Sciatic nerve (tissue), 2 donors: ENCODE measurements at places on chromosomes 5 and 9. TPM values are rescaled to one million over a fixed set of nuclear protein-coding genes. Genes with fewer than 3 reads are reported as not detected.

DNA sequence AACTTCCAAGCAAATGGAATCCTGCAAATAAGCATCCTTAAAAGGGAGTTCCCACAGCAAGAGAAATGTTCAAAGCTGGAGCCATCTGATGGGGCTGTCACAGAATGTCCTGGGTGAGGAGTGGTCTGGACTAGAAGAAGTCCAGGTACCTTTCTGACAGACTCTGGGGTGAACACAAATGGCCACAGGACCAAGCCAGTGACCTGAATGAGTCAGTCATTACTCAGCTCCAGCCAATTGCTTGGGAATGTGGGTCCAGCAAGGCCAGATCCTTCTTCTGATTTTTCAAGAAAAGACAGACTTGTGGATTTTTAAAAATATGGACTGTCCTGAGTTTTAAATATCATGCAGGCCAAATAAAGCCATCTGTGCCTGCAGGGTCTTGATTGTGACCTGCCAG is 30.1 kb downstream of the GALNT10 start:
- DNase-seq, result no peak

RHOBTB3 gene
- total RNA-seq, result 192 TPM

GRCh38 chr9:22356985-22357384 is 89.6 kb upstream of the DMRTA1 start:
- no peak for DNase-seq

SHISAL2B gene
- total RNA-seq, result not detected

PBX3 gene
- 39.1 TPM for total RNA-seq

- DNase-seq, result no peak
These were observed 17.9 kb downstream of the ERAP1 start for GRCh38 chr5:96789794-96790330.

- no peak for DNase-seq
These were observed 92.9 kb upstream of the RASGRF2 start for GRCh38 chr5:80867233-80867632.

DNA sequence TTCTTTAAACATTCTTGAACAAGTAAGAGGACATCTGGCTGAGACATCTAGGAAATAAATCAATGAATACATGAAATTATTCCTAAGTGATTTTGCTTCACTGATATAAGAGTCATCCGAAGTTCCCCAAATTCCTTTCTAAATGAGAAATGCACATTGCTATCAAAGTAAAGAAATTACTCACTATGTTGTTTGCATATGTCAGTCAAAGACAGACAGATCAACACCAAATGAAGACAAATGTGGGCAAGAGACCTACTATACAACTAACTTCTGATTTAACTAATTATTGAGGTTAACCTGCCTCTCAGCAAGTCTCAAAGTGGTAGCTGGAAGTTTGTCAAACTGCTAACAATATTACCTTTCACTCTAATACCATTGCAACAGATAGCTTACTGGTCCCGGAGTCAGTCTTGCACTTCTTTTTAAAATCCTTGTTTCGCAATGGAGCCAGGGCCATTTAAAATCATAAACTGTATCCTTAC is 13.2 kb downstream of the TUT7 start:
- DNase-seq, result no peak

DNA sequence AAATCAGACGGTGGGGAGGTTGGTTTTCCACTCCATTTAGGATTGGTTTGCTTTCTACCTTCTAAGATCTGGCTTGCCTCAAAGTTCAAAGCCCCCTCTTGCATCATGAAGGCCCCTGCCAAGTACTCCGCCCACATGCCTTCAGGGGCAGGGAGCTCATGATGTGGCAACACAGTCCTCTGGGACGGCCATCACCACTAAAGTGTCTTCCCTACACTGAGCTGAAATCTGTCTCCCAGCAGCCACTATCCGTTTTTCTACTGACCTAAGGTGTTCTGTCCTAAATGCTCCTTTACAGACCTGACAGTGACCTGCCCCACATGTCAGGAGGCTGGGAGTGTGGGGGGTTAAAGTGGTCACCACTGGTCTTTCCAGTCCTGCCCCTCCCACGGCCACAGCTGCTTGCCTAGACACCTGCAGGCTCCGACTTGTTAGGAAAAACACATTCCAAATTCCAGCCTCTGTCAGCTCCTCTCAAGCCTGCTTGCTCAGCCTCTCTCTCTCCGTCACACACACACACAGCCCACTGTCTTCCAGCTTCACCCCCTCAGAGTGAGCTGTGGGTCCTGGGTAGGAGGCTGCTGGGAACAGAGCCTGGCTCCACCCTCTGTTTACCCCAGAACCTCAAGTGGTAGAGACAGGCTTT is 44.9 kb downstream of the SHB start:
- DNase-seq, result peak; percentile 66

GRCh38 chr9:133405508-133406438 is 12.0 kb downstream of the REXO4 start:
- no peak for DNase-seq

GRCh38 chr5:135040034-135040332 is 6.0 kb upstream of the PITX1 start:
- DNase-seq, result no peak

GRCh38 chr5:150066901-150067396 is 19.4 kb downstream of the CSF1R start:
- no peak for DNase-seq

- no peak for DNase-seq
These were observed 260.9 kb upstream of the TUT7 start for GRCh38 chr9:86614871-86615849.

- DNase-seq, result no peak
These were observed 53.9 kb downstream of the CDH6 start for GRCh38 chr5:31247381-31247780.

GRCh38 chr5:26535215-26535614 is 503.2 kb downstream of the CDH9 start:
- no peak for DNase-seq

- DNase-seq, result no peak
These were observed 327.4 kb downstream of the AGTPBP1 start for GRCh38 chr9:85414390-85414789.

SMC5 gene
- total RNA-seq, result 52.9 TPM

SPAG8 gene
- total RNA-seq, result 6.3 TPM

DNA sequence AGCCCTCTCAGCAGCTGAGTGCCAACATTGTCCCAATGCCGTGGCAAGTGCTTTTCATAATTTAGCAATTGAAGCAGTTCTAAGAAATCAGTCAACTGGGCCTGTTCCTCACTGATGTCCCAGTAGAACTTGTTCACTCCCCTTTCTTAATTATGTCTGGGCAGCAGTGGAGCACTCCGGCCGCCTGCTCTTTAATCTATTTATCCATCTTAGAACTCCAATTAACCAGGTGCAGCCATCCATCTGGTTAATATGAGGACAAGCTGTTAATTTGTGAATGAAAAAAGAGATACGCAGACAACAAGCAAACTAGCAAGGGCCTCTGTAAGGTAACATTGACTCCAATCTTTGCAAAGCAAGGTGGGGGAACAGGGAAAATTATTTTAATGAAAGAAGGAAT is 39.4 kb downstream of the MAT2B start:
- no peak for DNase-seq

- DNase-seq, result no peak
These were observed 17.4 kb upstream of the RARS1 start for GRCh38 chr5:168468836-168469235.

DNA sequence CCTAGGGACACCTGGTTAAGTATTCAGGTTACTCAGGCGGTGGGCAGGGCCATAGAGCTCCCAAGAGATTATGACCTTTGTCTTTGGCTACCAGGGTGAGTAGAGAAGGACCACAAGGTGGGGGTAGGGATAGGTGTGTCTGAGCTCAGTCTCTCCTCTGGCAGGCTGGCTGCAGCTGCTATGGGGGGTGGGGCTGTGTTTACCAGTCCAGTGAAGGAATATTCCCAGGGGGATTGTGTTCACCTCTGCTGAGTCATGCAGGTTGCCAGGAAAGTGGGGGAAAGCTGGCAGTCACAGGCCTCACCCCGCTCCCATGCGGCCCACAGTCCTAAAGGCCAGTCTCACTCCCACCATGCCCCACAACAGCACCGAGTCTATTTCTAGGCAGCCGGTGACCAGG is 53.6 kb upstream of the POU5F2 start:
- no peak for DNase-seq

GRCh38 chr5:174464504-174465165 is 259.7 kb upstream of the MSX2 start:
- no peak for DNase-seq

- DNase-seq, result no peak
These were observed 322 bp upstream of the SH3GL2 start for GRCh38 chr9:17578577-17578910.

IL33 gene
- total RNA-seq, result 61.1 TPM

GRCh38 chr5:44675296-44675695 is 133.5 kb upstream of the MRPS30 start:
- no peak for DNase-seq

DNA sequence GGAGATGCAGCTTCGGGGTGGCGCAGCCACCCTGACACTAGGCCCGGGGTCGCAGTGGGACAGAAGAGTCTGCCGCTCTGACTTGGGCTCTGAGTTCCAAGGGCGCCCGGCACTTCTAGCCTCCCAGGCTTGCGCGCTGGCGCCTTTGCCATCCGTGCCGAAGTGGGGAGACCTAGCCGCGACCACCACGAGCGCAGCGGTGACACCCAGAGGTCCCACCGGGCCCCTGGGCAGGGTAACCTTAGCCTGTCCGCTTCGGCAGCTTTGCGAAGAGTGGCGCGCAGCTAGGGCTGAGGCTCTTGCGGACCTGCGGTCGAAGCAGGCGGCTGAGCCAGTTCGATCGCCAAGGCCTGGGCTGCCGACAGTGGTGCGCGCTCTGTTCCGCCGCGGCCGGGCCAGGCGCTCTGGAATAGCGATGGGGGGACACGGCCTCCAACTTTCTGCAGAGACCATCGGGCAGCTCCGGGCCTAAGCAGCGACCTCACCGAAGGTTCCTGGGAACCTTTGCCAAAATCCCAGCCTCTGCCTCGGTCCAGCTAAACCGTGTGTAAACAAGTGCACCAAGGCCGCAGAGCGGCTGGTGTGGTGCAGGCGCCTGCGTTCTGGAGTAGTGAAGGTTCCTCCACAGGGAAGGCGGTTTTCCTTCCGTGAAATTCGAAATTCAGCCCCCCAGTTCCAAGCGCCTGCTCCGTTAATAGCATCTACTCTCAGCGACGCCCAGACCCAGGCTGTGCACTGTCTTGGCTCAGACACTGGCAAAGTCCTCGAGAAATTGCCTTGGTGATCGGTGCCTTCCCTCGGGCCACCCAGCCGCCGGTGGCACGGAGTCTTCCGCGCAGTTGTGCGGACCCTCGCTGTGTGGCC is 7.4 kb downstream of the TLX3 start:
- DNase-seq, result no peak

GRCh38 chr5:89676634-89677033 is 732.9 kb downstream of the CETN3 start:
- DNase-seq, result no peak

WHRN gene
- total RNA-seq, result 5.3 TPM

DNA sequence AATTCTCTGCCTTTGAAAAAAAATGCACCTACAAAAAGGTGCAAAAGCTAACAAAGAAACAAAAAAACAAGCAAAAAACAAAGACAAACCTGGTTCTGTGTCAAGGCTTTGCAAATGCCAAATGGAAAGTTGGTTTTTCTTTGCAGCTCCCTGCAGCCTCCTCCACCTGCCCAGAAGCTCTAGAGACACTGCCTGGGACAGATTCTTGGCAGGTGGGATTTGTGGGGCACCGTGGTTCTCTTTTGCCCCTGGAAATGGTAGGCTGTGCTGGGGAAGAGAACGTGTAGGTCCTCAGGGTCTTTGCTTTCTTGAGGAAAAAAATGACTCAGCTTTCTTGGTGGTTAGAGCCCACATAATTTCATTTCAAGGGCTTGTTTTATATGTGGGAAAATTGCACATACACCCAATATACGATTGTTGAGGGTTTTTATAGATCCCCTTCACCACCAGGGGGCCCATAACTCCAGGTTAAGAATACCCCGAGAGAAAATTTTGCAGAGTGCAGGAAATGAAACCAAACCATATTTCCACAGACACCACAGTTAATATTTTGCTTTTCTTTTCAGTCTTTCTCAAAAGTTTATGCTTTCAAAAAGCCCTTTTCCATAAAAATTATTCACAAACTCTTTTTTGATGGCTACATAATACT is 58.7 kb downstream of the NXNL2 start:
- DNase-seq, result peak; percentile 79

WWC1 gene
- 2.1 TPM for total RNA-seq

DNA sequence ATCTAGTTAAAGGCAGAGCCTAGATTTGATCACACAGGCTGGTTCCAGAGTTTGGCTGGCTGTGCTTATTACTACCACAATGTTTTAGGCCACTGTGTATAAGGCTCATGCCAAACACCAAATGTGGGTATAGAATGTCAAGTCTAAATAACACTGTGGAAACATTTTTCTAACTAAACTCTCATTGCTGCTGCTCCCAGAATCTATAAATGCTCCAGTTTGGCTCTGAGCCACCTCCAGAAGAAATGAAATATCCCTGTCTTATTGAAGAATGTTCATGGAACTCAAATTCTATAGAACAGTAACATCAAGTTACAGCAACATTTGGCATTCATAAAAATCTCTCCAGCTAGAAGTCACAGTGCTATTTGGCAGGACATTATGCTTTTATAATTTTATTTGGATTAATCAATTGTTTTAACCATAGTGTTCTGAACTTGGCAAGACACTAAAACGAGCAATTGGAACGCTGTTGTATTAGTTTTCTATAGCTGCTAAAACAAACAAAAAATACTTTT is 178.1 kb upstream of the COX7C start:
- no peak for DNase-seq

DNA sequence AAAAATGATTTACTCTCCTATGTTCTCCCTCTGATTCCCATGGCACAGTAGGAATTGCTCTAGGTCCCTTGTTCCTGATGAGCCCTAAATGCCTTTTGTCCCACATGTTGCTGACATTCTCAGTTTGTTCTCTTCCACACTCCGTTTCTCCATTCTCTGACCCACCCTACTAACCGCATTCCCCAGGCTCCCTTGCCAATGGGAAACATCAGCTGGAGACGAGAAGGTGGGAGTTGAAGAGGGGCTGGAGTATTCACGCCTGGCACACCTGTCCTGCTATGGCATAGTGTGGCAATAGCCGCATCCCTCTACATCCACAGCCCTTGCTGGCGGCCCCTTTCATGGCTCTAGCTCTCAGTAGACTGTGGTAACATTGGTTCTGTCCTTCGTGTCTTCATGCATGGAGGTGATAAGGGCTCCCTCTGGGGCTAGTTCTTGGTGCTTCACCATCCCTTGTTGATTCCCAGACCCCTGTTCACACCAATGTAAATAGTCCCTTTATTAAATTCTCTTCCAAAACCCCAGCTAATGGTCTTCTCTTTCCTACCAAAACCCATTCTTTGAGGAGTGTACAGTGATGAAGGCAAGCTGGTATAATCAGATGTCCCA is 16.4 kb upstream of the ARL15 start:
- DNase-seq, result no peak
